ENCODE measurements at places on chromosomes 3 and 15. TPM values are rescaled to one million over a fixed set of nuclear protein-coding genes. Genes with fewer than 3 reads are reported as not detected.

GRCh38 chr3:50268703-50269451 lies at the start of gene SEMA3B:
TSS of gene SEMA3B (plus strand) at chr3:50269147. CDS start at chr3:50269241, 94 bp downstream.
- DNase-seq, result no peak

DNA sequence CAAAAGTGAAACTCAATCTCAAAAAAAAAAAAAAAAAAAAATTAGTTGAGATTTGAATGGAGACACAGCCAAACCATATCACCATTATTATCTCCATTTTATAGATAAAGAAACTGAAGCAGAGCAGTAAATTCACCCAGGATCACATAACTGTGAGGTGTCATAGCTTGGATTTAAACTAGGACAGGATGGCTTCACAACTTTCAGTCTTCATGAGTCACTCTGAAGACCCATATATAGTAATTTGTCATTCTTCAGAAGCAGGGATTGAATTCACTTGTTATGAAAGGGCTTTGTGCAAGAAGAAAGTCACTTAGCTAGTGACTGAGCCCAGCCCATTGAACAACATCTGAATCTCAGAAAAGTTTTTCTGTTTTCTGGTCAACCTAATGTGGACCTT lies 60.5 kb upstream of the LRIG1 start:
- peak; percentile 41 for DNase-seq

DNA sequence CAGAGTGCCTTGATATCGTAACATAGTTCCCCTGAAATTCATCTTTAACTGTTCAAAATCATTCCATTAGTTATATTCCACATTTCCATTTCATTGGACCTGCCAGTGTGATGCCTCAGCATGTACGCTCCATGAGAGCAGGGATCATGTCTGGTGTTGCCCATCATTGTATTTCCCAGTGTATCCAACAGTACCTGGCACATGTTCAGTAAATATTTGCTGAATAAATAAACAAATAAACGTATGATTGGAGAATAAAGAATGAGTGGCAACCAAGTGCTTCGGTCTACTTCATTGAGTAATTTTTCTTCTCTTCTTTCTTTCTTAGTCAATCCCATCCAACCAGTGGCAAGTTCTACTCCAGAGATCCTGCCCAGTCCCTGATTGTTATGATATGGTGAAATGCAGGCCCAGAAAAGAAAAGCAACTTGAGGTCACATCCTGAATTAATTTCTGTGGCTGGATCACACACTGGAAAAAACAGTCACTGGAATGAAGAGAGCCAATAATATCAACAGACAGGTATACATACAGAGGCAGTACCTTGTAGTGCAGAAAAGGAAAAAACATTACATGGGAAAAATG lies 101.2 kb downstream of the PLCH1 start:
- no peak for DNase-seq

GRCh38 chr3:7489417-7489816 lies 628.5 kb downstream of the GRM7 start:
- no peak for DNase-seq

- peak; percentile 28 for DNase-seq
These were observed 5.6 kb upstream of the APPL1 start for GRCh38 chr3:57221883-57222282.

- no peak for DNase-seq
These were observed 7.1 kb upstream of the HDAC11 start for GRCh38 chr3:13473020-13473419.

COX17 gene
- total RNA-seq, result 2.0 TPM

MELTF gene
- total RNA-seq, result 0.28 TPM

GOLGA6L4 gene
- 0.83 TPM for total RNA-seq

COLQ gene
- 0.18 TPM for total RNA-seq

Data from IMR-90 (cell line).